Amniotic stem cell (primary cell): ENCODE measurements at places on chromosomes 11 and 22.
A peak's percentile ranks its signal among the peaks of the same experiment; 100 is the strongest.

- DNase-seq: no peak
Measured at GRCh38 chr11:10497371-10498021, 42.4 kb downstream of the AMPD3 start.

GRCh38 chr11:134481135-134481534 lies 69.1 kb upstream of the B3GAT1 start:
- DNase-seq: no peak

DNA sequence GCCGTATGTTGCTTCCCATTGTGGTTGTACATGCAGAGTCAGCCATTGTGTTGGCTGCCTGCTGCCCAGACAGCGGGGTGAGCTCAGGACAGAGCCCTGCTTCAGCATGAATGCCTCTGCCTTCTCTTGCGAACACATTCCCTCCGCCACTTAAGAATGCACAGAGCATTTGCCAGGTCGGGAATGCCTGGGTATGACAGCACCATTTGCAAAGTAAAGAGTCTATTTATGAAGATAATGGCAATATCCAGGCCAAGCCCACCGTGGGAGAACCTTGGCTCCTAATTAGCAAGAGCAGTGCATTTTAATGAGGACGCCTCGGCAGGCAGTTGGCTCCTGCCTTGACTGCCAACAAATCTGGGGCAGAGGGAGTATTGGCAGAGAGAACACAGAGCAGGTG lies 62.5 kb upstream of the SORL1 start:
- DNase-seq: no peak

DNA sequence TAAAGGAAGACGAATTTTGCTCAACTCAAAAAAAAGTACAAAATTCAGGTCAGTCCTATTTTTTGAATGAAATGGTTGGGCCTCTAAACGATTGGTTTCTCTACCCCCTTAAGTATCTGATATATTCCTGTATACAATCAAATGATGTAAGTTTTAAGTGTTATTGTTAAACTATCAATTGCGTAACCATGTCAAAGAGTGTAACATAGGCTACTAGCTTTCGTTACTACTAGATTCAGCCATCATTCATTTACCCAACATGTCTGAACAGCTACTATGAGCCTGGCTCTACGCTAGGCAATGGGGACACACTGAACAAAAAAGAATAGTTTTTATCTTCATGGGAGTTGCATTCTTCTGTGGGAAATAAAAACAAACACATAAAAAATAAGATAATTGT lies 3.3 kb downstream of the RAB6A start:
- no peak for DNase-seq

DNA sequence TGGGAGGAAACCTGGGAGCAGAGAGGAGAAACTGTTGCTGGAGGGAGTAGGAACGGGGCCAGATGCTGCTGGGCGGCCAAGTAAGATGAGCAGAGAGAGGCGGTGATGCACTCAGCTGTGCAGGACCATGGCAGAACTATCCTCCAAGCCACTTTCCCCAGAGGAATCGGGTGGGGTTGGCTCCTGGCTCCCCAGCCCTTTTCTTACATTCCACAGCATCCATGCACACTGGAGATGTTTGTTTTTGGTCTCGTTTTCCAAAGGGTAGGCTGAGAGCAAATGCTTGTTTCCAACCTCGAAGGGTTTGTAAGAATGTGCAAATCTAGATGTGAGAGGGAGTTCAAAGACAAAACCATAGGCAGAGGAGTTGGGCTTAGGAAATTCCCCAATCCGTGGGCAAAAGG lies 73.2 kb downstream of the DBX1 start:
- no peak for DNase-seq

GRCh38 chr22:24431309-24432034 lies 4.1 kb downstream of the ADORA2A start:
- no peak for DNase-seq

DNA sequence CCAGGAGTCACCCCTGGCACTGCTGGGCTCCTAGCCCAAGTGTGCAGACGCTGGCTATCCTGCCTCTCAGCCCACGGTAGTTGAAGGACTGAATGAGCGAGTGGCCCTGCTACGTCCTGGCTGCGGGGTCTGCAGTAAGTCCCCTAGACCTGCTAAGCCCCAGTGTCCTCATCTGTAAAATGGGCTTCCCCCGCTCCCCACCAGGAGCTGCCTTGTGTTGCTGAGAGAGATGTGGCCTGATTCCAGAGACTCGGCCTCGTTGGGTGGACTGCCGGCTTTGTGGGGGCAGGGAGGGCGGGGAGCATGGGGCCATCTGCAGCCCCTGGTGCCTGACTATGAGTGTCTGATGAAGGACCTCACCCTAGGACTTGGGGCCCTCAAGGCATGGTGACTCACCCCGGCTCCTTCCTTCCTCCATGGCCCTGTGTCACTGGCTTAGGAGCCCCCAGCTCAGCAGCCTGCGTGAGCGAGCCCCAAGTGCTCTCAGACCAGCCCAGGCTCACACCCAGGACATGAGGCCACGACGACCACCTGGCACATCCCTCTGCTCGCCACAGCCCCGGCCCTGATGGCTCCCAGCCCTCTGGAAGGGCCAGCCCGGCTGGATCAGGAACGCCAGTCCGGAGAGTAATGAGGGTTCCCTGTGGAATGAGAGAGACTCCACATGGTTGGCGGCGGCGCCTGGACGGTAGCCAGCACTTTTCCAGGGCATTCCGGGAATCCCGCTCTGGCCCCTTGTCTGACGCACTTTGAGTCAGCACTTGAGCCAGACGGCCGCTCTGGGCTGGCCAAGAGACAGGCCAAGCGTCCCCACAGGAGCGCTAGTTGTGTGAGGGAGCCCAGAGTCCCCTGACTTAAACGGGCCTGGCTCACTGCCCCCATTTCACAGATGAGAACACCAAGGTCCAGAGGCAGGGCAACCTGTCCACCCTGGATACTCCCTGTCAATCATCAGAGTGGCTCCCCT lies 50.5 kb upstream of the SHISAL1 start:
- DNase-seq: peak; percentile 93

DNA sequence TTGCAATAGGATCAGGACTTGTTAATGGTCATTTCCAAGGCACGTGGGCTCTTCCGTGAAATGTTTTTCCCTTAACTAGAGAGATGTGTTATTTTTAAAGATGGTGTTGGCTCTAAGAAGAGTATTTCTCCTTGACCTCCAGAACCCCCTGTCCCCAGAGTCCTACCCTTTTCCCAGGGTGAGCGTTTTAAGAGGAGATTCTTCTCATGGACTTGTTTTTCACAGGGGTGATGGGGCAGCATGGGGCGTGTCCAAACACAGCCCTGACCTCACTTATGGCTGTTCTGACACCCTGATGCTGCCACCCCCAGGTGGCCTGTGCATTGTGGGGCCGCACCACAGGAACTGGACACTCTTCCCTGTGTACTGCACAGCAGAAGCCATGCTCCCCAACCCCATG lies 335.7 kb downstream of the TBC1D22A start:
- no peak for DNase-seq

GRCh38 chr11:88158081-88158480 lies 17.2 kb downstream of the RAB38 start:
- no peak for DNase-seq

DNA sequence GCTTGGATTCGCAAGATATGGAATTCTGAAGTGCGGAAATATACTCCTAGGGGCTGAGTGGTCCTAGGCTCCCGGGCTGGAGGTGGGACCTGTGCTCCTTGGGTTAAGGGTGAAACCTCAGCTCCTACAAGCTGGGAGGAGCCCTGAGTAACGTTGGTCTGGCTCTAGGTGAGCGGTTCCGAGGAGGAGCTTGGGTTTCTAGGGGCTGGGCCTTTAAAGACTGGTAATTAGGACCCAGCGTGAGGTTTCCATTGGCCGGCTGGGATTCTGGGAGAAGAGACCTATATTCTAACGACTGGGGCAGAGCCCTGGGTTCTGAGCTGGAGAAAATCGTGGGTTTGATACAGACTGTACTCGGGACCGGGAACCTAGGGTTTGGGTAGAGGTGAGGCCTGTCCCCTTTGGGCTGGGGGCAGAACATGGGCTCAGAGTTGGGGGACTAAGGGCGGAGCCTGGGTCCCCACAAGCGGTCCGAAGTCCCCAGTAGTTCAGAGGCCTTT lies 882 bp upstream of the MAP4K2 start:
- no peak for DNase-seq

- no peak for DNase-seq
Measured at GRCh38 chr22:39078329-39078728, 1.3 kb downstream of the APOBEC3G start.

DNA sequence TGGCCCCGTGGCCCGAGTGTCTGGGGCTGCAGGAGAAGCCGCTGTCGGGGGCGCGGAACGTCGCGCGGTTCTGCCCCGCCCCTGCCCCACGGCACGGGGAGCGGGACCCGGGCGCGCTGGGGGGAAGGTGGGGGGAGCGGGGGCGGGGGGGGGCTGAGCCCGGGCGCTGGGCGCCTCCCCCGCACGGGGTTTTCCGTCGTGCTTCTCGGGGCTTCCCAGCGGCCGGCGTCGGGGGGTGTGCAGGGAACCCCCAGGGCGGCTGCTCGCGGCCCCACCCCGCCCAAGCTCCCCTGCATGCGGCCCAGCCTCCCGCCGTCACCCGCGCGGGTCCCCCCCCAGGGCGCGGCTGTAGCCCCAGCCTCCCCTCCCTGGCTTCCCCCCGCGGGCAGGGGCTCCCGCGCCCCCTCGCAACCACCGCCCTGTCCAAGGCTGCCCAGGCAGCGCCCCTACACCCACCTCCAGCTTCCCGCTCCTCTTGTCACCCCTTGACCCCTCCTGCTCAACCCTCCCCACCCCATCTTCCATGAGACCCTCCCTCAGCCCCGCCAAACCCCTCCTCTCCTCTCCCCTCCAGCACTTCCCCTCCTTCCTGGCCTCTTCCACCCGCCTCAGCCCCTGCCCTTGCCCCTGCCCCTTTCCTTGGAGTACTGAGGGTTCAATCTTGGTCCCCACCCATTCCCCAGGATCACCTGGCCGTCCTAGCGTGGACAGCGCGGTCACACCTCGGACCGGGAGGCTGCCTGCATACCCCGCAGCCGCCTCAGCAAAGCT lies 1.7 kb downstream of the IL17REL start:
- no peak for DNase-seq

DNA sequence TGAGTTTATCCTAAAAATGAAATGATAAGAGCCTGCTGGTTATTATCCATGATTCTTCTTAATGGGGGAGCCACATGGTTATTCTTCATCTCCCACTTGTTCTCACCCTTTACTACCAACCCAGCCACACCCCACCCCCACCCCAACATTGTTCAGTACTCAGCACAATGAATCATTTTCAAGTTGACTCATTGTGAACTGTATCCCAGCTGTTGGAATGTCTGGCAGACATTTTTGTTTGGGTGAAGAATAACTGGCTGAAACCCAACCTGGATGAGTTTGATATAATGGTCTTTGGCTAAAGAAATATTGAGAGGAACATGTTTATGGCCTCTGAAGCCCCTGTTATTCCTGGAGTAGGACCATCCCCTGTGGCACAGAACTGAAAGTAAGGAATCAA lies 136.2 kb downstream of the ELP4 start:
- DNase-seq: peak; percentile 40

DNA sequence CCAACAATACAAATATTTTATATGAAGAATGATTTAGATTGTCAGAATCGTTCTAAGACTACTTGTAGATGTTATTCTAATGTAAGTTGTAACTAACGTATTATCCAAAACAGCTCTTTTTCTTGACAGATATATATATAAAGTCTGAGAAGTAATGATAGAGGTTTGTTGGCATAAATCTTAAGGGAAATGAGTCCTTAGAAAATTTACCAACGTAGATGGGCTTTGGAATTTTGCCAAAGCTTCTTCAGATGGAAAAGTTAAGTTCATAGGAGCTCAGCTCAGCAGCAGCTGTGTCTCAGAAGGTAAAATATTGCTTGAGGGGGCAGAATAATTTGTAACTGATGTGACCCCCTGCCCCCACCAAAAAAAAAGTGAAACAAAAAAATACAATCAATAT lies 66.7 kb downstream of the BID start:
- DNase-seq: no peak

GRCh38 chr11:61129639-61130523 lies 27.6 kb downstream of the CD5 start:
- DNase-seq: no peak

GRCh38 chr11:45323601-45324249 lies 37.6 kb upstream of the SYT13 start:
- DNase-seq: no peak

- no peak for DNase-seq
Measured at GRCh38 chr11:15034687-15035267, 38.6 kb upstream of the CALCB start.

DNA sequence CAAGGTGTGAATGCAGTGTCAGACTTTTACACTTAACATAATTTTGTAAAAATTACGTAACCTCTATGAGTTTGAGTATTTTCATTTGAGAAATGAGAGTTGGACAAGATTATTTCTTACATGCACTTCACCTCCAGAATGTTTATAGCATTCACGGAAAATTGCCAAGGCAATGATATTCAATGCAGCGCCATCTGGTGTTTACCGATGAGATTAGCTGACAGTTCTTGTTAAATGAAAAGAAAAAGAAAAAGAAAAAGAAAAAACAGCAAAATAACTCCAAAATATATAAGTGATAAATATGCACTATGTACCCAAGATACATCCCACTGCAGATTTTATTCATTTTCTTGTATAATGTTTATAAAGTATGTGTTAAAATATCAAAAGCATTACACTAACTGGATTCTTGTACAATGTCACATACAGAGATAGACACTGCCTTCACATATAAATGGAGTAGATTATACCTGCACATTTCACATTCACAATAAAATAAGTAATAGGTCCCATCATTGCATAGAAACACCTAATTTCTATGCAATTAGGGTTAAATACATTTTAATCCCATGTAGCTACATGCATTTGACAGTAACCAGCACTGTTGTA lies 976.3 kb upstream of the FAT3 start:
- peak; percentile 28 for DNase-seq

DNA sequence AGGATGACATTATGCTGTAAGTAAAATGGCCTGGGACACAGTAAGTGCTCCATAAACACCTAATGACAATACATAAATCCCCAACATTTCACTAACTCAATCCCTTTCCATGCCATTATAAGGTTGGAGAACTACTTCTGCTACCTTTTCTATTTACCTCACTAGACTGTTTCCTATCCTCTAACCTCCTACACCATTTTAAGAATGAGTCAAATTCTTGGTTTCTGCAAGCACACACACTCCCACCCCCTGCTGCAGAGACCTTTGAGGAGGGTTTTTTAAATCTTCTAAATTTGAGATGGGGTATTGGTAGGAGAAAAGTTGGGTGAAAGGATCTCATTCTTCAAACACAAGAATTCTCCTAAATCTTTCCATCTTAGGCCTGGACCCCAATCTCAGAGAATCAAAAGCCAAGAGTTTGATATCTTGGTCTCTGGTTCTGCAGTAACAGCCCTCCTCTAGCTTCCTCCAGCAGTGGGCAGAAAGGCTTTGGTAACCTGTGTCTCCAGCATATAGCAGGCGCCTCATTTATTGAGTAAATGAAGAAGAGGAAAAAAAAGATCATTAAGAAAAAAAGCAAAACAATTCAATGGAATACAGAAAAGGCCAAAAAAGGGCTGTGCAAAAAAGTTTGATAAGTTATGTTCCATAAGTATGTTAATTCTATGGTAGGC lies 42.3 kb downstream of the SYTL2 start:
- DNase-seq: no peak
